ENCODE measurements at places on chromosomes 7 and 10.
A peak's percentile ranks its signal among the peaks of the same experiment; 100 is the strongest.

- no peak for DNase-seq
Measured at GRCh38 chr10:131977323-131978096, 4.2 kb downstream of the BNIP3 start.

- no peak for DNase-seq
Measured at GRCh38 chr7:1255817-1256340, 23.2 kb downstream of the UNCX start.

DNA sequence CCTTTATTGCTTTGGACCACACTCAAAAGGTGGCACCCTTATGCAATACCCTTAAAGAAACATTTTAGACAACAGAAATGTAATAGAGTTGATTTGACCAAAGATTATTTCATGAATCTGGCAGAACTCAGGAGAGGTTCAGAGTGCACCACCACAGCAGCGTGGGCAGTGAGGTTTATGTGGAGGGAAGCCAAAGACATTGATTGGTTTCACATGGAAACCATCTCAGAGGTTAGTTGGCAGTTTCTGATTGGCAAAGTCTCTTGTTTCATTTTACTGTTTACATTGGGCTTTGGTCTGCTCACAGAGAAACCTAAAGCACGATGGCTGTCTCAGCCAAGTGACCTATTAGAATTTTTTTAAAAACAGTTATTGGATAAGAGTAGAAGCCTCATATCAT lies 101.3 kb downstream of the SDHAF3 start:
- DNase-seq = no peak

- no peak for DNase-seq
Measured at GRCh38 chr10:117241541-117242462, 888 bp downstream of the SLC18A2 start.

GRCh38 chr10:96584035-96584434 lies 2.8 kb downstream of the TM9SF3 start:
- DNase-seq = no peak

GRCh38 chr10:125193306-125193877 lies 33.0 kb upstream of the CTBP2 start:
- no peak for DNase-seq

GRCh38 chr7:103657474-103657894 lies 211.5 kb upstream of the SLC26A5 start:
- no peak for DNase-seq

GRCh38 chr7:105980645-105981396 lies 17.8 kb downstream of the CDHR3 start:
- DNase-seq = no peak

GRCh38 chr10:28624351-28624750 lies 53.0 kb upstream of the BAMBI start:
- no peak for DNase-seq

GRCh38 chr7:99997545-99998137 lies 17.8 kb upstream of the ZKSCAN1 start:
- DNase-seq = no peak

- DNase-seq = no peak
Measured at GRCh38 chr10:62394556-62395018, 20.4 kb downstream of the ZNF365 start.

DNA sequence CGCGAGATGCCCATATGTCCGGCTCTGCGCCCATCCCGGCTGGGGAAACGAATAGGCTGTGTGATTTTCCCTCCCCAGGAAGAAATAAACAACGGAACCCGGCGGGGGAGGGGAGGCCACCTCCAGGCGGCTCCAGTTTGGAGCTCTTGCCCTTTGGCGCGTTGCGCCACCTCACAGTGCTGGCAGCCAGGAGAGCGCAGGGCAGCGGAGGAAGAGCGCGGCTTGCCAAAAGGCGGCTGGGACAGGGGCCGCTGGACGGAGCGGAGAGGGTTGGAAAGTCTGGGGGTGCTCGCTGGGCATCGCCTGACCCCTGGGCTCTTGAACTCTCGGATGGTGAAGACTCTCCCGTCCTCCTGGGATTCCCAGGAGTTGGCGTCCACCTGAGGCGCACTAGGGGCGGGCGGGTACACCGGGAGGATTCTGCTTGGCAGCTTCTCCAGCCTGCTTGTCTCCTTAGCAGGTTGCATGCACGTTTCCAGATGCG lies 5.3 kb upstream of the NEUROG3 start:
- DNase-seq = no peak

DNA sequence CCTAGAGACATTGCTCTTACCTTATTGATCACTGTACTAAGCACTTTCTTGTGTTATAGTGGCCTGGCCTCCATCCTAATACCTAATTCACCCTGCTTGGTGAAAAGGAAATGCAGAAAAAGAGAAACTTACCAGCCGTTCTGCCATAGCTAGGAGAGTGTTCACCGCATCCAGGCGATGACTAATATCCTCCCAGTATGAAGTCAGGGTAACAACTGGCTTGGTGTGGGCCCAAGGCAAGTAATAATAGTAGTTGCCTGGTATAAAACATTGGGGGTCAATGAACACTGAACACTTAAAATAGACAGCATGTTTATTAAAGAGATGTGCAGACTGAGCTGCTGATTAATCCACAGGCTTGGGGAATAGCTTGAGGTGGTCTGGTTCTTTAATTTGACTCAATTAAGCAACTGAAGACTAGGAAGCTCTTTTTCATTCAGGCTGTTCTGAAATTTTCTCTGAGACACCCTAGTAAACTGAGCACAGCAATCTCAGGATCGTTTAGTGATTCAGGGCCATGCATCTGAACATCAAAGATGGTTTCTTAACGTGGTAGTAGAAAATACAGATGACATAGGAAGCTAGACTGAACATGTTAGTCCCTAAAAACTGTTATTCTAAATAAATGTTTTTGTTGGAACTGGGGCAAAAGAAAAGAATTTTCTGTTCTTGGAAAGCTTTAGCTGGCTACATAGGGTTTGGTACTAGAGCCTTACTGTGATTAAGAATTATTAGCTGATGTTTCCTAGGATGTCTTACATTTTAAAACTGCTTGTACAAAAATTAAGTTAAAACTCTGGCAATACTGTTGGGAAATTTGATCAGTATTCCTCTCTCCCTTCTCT lies 102.2 kb downstream of the MYOF start:
- no peak for DNase-seq

DNA sequence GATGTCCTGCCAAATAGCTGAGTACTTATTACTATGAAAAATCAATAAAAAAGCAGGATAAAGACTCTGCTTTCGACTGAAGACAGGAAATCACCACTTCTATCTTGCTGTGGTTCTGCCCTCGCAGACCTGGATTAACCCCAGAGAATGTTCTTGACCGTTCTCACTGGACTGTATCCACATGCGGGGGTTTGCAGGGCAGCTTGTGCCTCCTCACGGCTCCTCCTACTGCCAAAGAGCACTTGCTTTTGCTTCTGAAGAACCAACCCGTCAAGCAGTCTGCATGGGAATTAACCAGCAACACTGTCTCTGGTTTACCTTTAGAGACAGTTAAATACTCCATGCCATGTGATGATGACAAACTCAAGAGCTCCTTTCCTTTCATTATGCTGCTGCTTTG lies 184.0 kb downstream of the GFRA1 start:
- DNase-seq = no peak

GRCh38 chr10:93293999-93294398 lies 188.1 kb downstream of the MYOF start:
- DNase-seq = no peak

- DNase-seq = no peak
Measured at GRCh38 chr10:43980313-43980712, 331.6 kb upstream of the ZNF32 start.

DNA sequence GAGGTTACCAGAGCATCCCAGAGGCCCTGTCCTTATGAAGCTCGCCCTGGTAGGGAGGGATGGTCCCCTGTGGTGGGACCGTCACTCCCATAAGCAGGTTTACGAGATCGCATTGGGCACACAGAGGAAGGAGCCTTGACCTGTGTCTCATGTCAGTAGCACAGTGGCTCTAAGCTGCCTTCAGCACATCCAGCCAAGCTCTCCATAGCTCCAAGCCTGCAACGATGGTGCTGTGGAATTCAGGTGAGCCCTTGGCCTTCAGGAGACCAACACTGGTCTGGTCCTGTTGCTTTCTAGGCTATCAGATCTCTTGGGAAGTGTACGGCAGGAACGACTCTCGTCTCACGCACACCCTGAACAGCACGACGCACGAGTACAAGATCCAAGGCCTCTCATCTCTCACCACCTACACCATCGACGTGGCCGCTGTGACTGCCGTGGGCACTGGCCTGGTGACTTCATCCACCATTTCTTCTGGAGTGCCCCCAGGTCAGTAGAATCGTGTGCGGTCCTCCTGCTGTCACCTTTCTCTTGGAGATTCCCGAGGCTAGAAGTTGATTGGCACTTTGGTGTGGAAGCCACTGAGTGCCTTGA lies 605.3 kb upstream of the FOXK1 start:
- DNase-seq = no peak

- no peak for DNase-seq
Measured at GRCh38 chr10:51629934-51630639, 69.3 kb downstream of the CSTF2T start.

DNA sequence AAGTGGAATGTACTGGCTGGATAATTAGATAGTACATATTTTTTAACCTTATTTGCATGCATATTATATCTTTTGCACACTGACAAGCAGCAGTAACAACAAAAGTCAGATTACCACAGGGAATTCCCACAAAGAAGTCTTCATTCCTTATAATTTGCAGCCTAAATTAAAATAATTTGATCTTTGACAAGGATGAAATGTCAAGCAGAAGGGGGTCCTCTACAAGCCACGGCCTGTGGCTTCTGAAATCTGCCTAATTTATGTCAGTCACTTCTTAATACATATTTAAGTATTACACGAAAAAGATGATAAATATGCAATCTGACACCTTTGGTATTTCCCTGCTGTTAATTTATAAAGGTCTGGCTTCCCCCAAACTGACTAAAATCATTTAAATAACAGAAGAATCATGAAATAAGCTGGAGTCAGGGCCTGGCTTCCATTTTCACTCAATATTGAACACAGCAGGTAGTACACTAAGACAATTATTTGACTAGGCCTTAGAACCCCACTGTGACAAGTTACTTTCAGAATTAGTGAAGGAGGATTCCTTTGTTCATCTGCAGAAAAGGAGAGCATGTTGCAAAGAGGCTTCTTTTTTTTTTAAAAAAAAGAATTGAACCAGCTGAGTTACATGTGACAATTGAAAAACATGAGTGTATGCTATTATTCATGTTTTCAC lies 351.1 kb upstream of the ETV1 start:
- no peak for DNase-seq

GRCh38 chr7:79529214-79529880 lies 75.9 kb upstream of the MAGI2 start:
- DNase-seq = no peak

DNA sequence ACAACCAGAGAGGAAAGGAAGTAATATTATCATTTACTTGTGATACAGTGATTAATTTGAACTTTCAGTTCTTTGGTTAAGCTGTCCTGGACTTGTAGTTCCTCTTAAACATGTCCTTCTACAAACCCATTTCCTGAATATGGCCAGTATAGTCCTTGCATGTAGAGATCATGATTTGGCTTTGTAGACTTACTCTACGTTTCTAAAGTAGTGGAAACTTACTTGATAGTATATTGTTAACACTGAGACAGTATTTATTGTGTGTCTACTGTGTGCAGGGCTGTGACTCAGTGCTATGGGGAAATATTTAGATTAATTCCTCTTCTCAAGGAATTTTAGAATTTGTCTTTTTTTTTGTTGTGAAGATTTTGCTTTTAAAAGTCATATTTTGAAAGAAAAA lies 109.5 kb downstream of the NRF1 start:
- DNase-seq = no peak

- no peak for DNase-seq
Measured at GRCh38 chr7:27689150-27689549, 26.5 kb upstream of the HIBADH start.

DNA sequence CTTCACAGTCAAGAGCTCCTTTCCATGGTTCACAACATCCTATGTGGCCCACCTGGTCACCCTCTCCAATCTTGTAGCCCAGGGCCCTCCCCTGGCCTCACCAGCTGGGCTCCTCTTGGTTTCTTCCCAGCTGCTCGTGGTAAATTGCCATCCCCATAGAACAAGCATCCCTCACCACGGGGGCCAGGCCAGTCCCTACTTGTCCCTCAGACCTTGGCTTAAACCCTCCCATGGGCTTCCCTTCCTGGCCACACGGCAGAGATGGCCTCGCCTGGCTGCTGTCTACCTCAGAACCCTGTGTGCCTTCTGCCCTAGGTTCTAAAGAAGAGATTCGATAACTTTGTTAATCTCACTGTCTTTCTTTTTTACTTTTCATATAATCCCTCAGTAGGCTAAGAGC lies 153.3 kb upstream of the TCERG1L start:
- DNase-seq = no peak

- DNase-seq = peak; percentile 30
Measured at GRCh38 chr7:107044347-107045194, at the start of gene PRKAR2B. Gene PRKAR2B, plus strand, starts transcription at chr7:107044705. Its CDS starts 203 bp downstream, at chr7:107044908.

DNA sequence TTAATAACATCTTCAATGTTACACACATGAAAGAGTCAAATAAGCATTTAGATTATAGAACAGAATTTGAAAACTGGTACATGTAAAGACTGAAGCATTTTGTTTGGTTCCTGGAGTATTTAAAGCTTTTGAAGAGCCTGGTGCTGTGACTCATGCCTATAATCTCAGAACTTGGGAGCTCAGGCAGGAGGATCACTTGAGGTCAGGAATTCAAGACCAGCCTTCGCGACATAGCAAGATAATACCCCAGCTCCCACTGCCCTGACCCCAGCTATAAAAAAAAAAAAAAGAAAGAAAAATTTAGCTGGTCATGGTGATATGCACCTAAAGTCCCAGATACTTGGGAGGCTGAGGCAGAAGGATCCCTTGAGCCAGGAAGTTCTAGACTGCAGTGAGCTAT lies 87.8 kb downstream of the HDAC9 start:
- peak; percentile 86 for DNase-seq

- DNase-seq = no peak
Measured at GRCh38 chr7:42395607-42396006, 158.6 kb upstream of the GLI3 start.

Data from retinal pigment epithelial cell (primary cell).